ENCODE measurements at places on chromosomes 4 and X. TPM values are rescaled to one million over a fixed set of nuclear protein-coding genes. Genes with fewer than 3 reads are reported as not detected.

- DNase-seq: no peak
Measured at GRCh38 chr4:109850601-109851000, 2.7 kb downstream of the LRIT3 start.

P2RY4 gene
- total RNA-seq: not detected

GCNA gene
- 1.4 TPM for total RNA-seq

NOX1 gene
- not detected for total RNA-seq

ASB12 gene
- 4.3 TPM for total RNA-seq

DNA sequence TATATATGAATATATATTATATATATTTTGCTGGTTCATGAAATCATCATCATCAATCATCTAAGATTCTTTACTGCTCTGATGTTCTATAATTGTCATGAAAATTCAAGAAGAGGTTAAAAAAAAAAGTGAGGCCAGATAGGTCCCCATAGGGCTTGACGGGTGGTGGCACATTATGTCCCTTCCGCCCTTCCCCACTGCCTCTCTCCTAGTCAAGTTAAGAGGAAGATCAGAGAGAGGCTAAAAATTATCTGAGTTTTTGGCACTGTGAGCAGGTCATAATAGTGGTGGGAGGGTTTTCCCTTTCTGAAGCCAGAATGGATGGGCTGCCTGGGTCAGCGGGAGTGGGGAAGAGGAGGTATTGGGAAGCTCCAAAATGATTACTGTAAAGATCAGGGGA is 5.4 kb downstream of the SYNPO2 start:
- DNase-seq: no peak

- DNase-seq: no peak
Measured at GRCh38 chr4:52665592-52665991, 6.5 kb upstream of the USP46 start.

- DNase-seq: peak; percentile 14
Measured at GRCh38 chrX:15441464-15441863, 51.7 kb downstream of the PIR start.

- no peak for DNase-seq
Measured at GRCh38 chr4:110106931-110107296, 91.5 kb downstream of the ELOVL6 start.

DNA sequence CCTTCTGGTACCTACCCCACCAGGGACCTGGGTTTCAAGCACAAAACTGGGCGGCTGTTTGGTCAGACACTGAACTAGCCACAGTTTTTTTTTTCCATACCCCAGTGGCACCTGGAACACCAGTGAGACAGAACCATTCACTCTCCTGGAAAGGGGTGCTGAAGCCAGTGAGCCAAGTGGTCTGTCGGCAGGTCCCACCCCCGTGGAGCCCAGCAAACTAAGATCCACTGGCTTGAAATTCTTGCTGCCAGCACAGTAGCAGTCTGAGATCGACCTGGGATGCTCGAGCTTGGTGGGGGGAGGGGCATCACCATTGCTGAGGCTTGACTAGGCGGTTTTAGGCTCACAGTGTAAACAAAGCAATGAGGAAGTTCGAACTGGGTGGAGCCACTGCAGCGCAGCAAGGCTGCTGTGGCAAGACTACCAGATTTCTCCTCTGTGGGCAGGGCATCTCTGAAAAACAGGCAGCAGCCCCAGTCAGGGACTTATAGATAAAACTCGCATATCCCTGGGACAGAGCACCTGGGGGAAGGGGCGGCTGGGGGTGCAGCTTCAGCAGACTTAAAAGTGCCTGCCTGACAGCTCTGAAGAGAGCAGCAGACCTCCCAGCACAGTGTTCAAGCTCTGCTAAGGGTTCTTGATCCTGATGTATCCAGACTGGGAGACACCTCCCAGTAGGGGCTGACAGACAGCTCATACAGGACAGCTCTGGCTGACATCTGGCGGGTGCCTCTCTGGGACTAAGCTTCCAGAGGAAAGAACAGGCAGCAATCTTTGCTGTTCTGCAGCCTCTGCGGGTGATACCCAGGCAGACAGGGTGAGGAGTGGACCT is 223.0 kb downstream of the COX18 start:
- DNase-seq: no peak

SHISA3 gene
- 8.1 TPM for total RNA-seq

DNA sequence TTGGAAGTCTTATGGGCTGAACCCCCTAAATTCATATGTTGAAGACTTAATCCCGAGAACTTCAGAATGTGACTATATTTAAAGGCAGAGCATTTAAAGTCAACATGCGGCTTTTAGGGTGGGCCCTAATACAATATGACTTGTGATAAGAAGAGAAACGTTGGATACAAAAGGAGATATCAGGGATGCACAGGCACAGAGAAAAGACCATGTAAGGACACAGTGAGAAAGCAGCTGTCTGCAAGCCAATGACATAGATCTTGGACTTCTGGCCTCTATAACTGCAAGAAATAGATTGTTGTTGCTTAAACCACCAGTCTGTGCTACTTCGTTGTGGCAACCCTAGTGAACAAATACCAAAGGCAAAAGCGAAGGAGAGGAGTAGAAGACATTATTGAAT is 42.2 kb downstream of the GABRG1 start:
- no peak for DNase-seq

DNA sequence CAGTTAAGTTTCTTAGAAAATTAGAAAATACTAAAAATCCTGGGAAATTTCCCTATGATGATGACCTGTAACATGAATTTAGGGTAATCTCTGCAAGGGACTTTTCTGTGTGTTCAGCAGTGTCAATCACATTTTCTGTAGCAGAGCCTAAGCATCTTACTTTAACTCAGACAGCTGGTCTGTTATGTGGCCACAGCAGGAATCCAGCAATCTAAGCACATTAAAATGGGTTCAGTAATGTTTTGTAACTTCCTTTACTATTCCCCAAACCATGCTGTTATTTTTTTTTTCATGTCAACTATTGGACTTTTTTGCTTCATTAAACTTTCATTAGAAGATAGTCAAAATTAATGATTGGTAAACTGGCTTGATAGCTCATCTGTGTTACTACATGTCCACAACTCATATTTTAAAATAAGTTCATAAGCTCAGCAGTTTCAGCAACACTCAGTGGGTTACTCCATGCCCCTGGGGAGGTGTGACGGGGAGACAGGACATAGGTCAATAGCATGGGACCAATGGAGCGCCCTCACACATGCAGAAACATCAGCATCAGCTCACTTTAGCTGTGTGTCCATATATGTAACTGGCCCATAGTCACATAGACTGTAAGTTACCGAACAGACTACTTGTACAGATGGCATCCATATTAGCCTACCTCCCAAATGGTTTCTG is 168.0 kb upstream of the PACRGL start:
- no peak for DNase-seq

ADRA2C gene
- total RNA-seq: 4.5 TPM

DNA sequence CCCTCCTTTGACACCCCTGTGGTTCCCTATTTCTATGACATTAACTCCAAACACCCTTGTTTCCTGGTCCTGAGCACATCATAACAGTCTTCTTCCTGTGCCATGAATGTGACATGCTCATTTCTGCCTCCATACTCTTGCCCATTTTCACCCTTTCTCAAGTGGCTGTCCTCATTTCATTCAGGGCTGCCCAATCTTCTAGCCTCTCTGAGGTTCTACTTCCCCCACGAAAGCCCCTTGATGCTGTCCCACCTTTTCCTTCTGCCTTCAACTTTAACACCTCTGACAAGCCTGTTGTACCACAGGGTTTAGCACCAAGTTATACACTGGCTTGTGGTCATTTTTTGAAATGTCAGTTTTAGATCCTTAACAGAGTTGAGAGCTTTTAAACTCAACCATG is 136.2 kb upstream of the BOD1L1 start:
- no peak for DNase-seq
